ENCODE measurements at places on chromosomes 1 and 21.

GRCh38 chr1:222665964-222666363 lies 46.3 kb downstream of the AIDA start:
- no peak for DNase-seq

DNA sequence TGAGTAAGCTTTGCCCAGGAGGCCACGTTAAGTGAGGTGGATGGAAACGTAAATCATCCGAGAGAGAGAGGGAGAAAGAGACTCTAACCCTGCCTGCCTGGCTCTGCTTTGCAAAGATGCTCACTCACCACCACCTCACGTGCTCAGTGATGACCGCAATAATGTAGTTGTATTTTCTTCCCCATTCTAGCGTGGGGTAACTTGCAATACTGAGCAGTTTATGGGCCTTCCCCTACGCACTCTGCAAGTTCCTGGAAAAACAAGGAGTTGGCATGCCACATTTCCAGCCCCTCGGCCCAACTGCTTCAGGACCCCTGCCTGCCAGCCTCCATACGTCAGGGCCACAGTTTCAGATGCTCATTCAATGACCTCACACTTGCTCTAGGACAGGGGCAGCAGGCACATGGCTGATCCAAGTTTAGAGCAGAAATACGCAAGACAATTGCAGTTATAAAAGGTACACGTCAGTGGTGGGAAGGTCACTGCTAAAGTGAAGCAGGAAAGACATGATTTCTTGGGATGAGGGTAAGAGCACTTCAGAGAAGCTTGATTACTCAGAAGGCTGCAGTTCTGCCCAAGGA lies 112.5 kb upstream of the RAB4A start:
- no peak for DNase-seq

- DNase-seq, result no peak
These were observed 47.9 kb downstream of the NPHP4 start for GRCh38 chr1:5944154-5944842.

DNA sequence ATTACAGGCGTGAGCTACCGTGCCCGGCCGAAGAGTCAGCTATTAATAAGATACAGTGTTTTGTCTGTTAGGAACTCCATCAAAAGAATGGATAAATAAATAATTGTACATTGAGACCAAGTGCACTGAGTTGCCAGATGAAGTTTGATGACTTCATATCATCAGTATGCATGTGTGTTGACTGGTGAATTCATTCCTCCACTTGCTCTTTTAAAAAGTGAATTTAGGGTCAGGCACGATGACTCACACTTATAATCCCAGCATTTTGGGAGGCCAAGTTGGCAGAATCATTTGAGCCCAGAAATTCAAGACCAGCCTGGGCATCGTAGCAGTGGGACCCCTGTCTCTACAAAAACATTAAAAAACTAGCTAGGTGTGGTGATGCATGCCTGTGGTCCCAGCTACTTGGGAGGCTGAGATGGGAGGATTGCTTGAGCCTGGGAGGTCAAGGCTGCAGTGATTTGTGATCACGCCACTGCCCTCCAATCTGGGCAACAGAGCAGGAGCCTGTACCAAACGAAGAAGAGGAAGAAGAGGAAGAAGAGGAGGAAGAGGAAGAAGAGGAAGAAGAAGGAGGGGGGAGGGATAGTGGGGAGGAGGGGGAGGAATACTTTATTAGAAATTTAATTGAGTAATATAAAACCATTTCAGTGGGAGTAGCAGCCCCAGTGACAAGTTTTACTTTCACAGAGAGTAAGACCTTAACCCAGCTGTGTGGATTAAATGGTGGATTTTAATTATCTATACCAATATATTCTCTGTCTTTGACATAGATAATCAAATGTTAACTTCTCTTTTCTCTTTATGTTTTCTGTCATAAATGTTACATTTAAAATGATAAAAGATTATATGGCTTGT lies 74.9 kb downstream of the CCDC18 start:
- peak; percentile 44 for DNase-seq

GRCh38 chr1:101120868-101121267 lies 95.3 kb upstream of the DPH5 start:
- no peak for DNase-seq

GRCh38 chr1:36486439-36487335 lies 4.0 kb upstream of the CSF3R start:
- DNase-seq, result no peak

DNA sequence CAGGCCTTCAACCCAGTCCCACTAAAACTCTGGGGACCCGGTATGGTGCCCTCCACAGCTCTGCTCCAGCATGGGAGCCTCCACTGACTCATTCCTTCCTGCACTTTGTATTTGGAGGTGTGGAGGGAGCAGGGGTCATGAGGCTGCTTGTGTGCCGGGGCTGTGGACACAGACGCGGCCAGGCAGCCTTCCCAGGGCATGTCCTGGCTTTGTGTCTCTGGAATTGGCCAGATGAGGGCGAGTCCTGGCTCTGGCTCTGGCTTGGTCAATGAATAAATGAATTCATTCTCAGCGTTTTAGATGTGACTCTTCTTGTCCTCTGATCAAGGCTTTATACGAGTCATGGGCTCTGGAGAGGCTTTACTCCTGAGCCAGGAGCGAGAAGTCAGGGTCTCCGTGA lies 19.1 kb downstream of the AJAP1 start:
- no peak for DNase-seq

GRCh38 chr1:211589782-211590721 lies 11.1 kb upstream of the SLC30A1 start:
- no peak for DNase-seq

- DNase-seq, result no peak
These were observed 14.6 kb downstream of the RIPK4 start for GRCh38 chr21:41752231-41752681.

DNA sequence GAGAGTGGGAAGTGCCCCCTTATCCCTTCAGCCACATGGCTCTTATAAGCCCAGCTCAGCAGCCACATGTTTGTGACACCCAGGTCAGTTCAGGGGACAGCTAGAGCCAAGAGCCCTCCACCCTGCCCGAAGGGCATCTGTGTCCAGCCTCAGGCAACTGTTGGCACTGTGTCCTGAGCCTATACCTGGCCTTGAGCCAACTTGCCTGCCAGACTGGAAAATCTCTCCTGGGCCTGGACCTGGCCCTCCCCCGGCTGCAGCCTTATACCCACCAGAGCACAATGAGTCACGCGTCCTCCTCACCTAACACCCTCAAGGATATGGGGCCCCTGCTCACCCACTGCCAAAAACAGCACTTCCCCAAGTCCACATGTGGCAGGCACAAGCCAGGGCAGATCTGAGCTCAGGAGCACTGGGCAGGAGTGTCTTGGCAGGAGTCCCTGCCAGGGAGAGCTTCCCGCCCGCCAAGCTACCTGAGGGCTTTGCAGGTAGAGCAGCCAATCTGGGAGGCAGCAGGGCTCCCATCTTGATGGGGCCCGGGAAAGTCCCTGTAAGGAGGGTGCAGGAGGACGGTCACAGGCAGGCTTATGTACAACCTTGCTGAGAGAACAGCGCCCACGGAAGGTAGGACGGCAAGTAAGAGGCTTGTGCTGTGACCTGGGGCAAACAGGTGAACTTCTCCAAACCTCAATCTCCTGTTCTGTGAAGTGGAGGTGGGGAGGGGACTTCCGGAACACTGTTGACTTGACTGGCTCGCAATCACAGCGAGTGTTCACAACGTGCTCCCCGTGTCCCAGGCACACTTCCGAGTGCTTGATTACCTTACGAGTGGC lies 19.8 kb upstream of the HSPG2 start:
- no peak for DNase-seq

DNA sequence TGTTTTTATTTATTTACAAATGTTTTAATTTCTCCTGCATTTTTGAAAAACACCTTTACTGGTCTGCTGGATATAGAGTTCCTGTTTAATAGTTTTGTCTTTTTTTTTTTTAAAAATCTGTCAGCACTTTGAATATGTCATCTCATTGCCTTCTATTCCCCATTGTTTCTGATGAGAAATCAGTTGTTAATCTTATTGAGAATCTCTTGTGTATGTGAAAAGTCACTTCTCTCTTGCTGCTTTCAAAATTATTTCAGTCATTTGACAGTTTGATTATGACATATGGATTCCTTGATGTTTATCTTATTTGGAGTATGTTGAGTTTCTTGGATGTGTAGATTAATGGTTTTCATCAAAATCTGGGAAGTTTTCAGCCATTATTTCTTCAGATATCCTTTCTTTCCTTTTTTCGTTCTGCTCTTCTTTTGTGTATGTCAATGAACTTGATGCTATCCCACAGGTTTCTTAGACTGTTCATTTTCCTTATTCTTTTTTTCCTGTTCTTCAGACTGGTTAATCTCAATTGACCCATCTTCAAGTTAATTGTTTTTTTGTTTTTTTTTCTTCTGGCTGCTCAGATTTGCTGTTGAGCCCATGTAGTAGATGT lies 51.2 kb upstream of the CCDC190 start:
- no peak for DNase-seq

- DNase-seq, result no peak
These were observed 24.8 kb upstream of the EPS15 start for GRCh38 chr1:51543858-51544257.

DNA sequence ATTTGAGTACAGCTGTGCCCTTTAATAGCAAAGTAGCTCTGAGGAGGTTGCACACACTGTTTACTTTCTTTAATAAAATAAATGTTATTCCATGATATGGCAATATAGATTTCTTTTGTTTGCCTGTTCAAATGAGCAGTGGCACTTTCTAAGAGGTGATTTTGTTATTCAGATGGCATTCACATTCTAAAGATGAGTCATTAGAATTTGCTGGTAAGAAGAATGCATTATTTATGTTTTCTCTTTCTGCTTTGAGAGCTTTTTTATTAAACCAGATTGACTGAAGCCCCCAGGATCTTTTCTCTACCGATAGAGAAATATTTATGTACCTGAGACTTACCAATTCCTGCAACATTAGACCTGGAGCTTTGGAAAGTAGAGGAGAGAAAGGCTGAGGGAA lies 11.2 kb upstream of the LEPR start:
- DNase-seq, result no peak

DNA sequence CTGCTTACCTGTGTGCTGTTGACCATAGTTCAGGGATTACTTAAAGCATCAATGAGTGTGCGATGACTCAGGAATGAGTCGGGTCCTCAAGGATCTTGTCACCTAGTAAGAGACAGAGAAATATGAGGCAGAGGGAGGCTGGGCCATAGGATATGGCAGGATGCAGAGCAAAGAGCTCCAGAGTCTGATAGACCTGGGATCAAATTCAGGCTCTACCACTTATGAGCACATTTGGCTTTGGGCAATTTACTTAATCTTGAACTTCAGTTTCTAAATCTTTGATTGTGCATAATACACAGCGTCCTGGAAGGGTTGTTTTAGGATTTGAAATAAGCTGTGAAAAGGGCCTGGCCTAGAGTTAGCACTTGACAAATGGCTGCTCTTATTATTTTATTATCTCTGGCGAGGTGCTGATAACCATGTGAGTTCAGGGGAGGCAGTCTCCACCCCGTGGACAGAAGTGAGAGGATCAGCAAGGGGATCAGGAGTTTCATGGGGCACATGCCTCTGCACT lies 94.5 kb downstream of the ROR1 start:
- no peak for DNase-seq

DNA sequence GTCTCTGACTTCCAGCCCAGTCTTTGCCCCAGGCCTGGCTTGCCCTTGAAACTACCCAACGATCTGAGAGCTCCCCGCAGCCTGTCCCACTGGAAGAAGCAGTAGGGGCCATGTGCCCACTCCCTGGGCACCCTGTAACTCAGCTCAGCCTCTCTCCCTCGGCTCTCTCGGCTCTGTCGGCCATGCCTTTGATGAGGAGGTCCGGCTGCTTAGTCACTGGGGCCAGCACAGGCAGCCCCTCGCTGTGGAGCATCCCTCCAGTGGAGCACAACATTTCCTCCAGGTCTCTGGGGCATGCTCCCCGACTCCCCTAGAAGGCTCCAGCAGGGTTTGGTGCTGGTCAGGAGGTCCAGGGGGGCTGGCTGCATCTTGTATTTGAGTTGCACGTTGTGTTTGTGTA lies 83.3 kb upstream of the DISP3 start:
- DNase-seq, result no peak

GRCh38 chr21:27581168-27581567 lies 614.3 kb upstream of the ADAMTS5 start:
- no peak for DNase-seq

DNA sequence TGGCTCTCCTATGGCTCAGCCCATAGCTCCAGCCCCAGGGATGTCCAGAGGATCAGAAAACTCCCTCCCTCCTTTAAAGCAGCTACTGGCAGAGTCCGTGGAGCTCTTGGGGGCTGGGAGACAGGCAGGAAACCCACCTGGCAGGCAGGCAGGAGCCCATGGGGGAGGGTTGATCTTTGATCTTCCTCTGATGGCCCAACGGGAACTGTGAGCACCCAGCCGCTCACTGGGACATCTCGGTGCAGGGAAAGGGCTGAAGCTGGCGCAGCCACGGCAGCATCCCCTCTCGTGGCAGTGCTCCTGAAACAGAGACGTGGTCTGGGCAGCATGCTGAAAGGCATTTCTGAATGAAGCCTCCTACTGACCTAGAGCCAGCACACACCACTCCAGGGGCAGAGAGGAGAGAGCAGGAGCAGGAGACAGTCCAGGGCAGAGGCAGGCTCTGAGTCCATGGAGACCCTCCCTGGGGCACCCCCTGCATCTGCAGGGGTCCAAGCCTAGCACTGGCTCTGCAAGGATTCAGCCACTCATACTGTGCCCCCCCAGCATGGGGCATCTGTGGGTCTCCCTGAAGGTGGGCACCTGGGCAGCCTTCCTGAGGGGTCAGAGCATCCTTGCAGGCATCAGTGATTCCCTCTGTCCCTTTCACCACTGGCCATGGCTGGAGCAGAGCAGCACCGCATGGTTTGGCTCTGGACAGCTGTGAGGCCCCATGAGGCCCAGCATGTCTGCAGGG lies 4.9 kb upstream of the SLX9 start:
- no peak for DNase-seq

DNA sequence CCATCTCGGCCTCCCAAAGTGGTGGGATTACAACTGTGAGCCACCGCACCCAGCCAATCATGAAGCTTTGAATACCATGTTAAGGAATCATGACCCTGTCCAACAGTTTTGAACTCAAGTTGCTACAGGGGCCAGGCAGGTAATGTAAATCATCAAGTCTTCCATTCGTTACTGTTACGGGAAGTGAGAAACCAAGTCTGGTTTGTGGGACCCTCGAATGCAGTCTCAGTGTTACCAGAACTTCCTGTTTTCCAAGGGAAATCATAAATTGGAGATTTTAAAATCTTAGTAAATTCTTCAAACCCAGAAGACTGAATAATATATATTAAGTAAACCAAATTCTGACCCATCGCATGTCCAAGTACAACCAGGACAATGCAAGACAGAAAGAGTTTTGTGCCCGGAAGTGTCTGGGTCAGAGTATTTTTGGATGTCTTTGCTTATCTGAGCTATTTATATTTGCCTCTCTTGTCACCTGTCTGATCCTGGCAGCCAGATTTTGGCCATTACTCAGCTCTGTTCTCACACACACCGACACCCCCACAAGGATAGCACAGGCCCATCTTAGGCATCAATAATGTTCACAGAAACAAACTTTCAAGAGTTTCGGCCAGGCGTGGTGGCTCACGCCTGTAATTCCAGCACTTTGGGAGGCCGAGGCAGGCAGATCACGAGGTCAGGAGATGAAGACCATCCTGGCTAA lies 8.8 kb downstream of the ATP5IF1 start:
- no peak for DNase-seq

DNA sequence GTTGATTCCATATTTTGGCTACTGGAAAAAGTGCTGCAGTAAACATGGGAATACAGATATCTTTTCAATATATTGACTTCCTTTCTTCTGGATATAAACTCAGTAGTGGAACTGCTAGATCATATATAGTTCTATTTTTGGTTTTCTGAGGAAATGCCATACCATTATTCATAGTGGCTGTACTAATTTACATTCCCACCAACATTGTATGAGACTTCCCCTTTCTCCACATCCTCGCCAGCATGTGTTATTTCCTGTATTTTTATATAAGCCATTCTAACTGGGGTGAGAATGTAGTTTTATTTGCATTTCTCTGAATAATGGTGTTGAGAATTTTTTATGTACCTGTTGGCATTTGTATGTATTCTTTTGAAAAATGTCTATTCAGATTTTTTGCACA lies 385.2 kb downstream of the NUF2 start:
- DNase-seq, result no peak

All from AG04449 (cell line).